ENCODE measurements at places on chromosomes 6 and 20.
A peak's percentile ranks its signal among the peaks of the same experiment; 100 is the strongest.

DNA sequence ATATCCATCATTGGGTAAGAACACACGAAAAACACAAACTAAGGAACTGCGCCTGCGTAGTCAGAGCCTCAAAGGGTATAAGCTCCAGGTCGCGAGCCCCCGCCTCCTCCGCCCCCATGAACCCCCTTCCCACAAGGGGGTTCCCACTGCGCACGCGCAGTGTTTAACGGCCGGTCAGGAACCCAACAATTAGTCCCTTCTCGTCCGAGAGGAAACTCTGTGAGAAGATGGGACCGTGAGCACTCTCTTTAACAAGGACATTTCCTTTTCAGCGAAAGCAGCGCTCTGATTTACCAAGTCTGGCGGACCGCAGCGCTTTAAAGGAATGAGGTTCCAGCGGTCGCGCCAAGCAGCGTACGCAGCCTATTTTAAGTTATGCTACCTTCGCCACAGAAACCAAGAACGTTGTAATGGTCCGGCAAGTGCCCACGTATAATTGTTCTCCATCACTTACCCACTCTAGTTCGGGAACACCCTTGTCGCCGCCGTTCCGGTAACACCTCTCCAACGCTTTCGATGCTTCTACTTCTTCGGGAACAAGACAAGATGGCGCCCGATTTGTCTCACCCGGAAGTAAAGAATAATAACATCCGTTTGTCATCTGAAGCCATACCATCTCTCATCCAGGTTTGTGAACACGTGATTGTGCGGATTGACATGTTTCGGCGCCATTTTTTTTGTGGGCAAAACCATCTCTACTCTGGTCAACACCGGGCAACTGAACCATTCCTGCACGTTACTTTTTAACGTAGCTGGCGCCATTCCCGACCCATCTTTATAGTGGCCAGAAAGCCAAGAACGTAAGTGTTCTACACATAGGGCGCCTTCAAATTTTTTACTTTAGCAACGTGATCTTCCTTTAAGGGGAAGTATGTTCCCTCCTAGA, at the start of gene PNISR:
TSS of gene PNISR (minus strand) at position 548 of the 886 bp plus-strand sequence. CDS start 10,649 bp downstream, outside the sequence.
- peak; percentile 97 for DNase-seq

GRCh38 chr6:138007014-138007472, 100.2 kb downstream of the PERP start:
- peak; percentile 80 for DNase-seq

- no peak for DNase-seq
Observed at GRCh38 chr20:49415668-49416044, 66.8 kb downstream of the KCNB1 start.

- no peak for DNase-seq
Observed at GRCh38 chr6:109096208-109096607, 901 bp downstream of the CEP57L1 start.

DNA sequence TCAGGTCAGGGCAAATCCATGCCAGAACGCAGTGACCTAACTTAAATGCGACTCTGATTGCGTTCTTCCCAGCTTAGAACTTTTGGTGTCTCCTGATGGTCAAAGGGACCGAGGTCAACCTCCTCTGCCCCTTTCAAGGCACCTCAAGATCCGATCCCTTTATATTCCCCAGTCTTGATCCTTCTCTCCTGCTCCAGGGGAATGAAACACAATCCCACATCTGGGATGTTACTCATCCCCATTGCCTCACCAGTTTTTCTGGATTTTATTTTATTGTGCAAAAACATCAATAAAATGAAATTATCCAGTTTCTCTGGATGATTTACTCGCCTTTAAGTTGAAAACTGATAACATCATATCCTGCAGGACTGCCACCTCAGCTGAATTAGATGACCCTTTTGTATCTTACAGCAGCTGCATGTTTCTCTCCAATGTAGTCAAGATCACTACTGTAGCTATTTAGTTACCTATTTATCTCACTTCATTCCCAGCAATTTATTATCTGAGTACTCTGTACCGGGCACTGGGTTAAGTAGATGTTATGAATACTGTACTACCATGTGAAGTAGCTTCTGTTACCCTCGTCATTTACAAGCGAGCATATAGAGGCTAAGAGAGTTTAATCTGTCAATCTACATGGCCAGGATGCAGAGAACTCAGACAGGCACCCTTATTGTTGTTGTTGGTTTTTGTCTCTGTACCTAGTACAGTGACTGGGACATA, 44.0 kb downstream of the IRAK1BP1 start:
- DNase-seq: peak; percentile 49

- DNase-seq: no peak
Observed at GRCh38 chr6:75528423-75528822, 34.8 kb upstream of the FILIP1 start.

GRCh38 chr20:57571782-57572416, 11.0 kb downstream of the PCK1 start:
- no peak for DNase-seq

- no peak for DNase-seq
Observed at GRCh38 chr20:48076747-48077146, 291.5 kb upstream of the SULF2 start.

DNA sequence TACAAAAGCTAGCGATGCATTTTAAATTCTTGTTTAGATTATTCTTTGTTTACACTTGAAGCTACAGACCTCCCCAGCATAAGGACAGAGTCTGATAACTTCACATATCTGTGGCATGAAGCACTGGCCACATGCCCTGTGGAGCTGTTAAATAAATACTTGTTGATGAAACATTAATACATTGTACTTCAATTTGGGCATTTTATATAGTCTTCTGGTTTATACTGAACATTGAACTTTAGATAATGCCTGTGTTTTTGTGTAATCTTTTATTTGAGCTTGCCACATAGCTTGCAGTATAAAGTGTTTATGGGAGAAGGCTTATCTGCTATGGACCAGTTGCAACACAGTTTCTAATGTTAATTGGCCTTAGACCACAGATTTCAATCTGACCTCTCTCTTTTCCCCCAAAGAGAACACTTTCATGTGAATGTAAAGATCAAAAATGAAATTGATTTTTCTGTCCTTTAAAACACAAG, 48.2 kb downstream of the FRK start:
- DNase-seq: no peak

DNA sequence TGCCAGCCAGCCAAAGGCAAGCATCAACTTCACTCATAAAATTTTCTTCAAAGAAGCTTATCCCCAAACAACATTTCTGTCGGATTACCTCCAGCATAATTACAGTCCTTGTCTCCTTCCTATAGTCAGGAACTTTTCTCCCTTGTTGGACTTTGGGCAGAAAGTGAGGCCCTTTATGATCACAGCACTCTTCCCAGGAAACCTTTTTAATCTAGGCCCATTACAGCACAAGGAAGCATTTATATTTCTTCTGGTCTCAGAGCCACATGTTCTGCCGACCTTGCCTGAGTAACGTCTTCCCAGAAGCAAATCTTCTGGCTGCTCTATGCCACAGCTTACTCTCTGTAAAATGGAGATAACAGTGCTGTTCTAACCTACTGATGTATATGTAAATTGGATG, 437.2 kb upstream of the SLC35B3 start:
- no peak for DNase-seq
